ENCODE measurements at places on chromosomes 2 and 18.

DNA sequence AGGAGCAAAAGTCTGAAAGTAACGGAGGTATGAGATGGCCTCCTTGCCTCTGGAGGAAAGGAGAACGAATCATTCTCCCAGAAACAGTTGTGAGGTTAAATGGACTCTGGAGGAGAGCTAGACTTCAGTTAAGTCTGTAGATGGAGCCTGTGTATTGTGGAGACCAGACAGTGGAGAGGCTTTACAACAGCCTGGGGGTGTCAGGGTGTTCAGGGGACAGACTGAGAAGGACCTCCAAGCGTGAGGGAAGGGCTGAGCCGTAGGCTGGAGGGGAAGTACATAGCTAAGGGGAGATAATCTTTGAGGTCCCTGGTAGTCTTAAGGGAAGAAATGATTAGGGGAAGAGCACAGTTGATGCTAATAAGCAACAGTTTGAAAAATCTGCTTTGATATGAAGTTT lies 76.6 kb downstream of the GALNT1 start:
- DNase-seq = no peak

DNA sequence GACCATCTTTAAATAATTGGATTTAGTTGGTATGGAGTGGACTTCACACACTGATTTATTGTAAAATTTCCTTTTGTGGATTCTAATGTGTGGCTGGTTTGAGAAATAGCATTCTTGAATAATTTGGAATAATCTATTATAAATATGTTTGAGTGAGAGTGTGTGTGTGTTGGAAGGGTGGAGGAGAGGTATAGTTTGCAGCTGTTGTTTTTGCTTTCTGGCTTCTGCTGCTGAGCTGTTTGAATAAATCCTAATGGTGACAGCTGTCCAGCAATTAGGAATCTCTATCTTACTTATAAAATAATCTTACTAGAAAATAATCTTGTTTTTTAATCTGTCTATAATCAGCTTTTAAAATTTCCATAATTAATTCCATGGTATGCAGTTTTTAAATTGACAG lies 1283.0 kb upstream of the CDH2 start:
- no peak for DNase-seq

- no peak for DNase-seq
Measured at GRCh38 chr2:174641168-174641567, 43.6 kb upstream of the WIPF1 start.

- DNase-seq = no peak
Measured at GRCh38 chr2:3311601-3312000, 66.0 kb downstream of the EIPR1 start.

- DNase-seq = no peak
Measured at GRCh38 chr2:143856978-143857377, 662.9 kb downstream of the ZEB2 start.

GRCh38 chr2:73611193-73611592 lies 31.0 kb downstream of the NAT8 start:
- DNase-seq = no peak

GRCh38 chr18:26089293-26090129 lies 902 bp downstream of the SS18 start:
- DNase-seq = no peak

- no peak for DNase-seq
Measured at GRCh38 chr2:24779116-24779515, 14.1 kb downstream of the PTRHD1 start.

DNA sequence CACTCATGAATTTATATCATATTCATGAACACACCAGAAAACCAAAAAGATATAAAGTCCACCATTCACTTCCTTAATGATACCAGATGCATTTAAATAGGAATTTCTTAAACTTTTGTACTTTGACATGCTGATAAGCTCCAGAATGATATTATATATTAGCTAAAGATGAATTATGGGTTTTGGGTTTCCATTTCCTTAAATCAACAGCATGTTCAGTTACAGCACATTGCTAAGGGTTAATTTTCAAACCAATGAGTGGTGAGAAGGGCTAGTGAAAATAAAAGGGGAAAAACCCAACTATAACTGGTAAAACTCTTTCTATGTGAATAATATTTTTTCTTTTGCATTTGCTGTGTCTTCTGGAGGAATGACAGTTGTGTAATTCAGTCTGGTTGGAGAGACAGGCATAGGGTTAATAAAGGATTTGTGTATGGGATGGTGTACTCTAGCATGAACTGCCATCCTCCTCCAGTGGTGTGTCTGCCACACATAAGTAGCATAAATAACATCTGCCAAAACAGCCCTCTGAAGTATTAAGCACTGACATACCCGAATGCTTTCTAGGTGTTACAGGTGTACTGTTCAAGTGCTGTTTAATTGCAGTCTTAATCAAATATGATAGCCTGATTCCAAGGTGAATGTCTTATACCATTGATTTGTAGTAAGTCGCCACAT lies 19.3 kb upstream of the CPS1 start:
- DNase-seq = no peak

DNA sequence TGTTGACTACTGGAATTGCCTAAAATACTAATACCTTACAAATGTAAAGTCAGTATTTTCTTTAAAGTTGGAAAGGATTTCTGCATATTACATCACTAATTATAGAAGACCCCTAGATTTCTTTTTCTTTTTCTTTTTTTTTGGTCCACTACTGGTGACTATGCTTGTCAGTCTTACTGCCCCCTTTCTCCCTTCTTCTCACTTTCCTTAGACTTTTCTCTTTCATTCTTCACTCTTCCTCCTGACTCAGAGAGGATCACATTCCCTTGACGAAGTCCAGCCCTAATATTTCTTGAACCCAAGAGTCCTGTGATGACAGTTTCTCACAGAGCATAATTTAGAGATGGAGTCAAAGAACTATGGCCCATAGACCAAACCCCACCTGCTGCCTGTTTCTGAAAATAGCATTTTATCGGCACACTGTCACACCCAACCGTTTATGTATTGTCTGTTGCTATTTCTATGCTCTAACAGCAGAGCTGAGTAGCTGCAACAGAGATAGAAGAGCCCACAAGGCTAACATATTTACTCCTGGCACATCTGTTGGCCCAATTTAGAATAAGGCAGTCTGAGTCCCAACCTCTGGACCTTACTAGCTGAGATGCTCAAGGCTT lies 40.6 kb upstream of the RIOK3 start:
- no peak for DNase-seq

GRCh38 chr2:203637471-203638167 lies 68.8 kb upstream of the CD28 start:
- no peak for DNase-seq

- no peak for DNase-seq
Measured at GRCh38 chr2:48482769-48483168, 47.2 kb upstream of the STON1 start.

DNA sequence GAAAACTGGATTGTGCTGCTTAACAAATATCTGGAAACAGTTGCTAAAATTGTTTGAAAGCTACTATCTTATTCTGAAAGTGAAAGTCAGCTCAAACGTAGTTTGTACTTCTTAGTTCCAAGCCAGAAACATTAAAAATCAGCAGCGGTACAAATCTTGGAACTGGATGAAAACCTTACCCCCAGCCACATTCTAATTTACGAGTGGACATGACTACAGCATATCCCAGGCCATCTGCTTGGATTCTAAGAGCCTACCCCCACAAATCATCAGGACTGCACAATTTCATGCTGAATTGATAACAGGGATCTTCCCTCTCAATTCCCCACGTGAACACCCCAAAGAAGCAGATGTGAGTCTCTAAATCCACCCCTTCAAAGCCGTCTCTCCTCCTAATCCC lies 158.7 kb upstream of the NCKAP5 start:
- DNase-seq = no peak

DNA sequence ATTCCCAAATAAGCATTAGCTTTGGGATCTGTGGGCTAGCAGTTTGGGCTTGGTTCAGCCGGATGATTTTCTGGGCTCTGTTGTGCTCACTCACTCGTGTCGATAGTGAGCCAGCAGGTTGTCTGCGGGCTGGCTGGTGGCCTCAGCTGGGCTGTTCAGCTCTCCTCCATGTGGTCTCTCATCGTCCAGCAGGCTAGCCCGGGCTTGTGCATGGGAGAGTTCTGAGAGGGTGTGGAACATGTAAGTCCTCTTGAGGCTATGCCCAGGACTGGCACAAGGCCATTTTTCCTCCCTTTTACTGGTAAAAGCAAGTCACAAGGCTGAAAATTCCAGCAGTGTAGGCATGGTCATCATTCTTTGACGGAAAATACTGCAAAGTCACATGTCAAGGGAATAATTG lies 38.5 kb downstream of the NTSR2 start:
- no peak for DNase-seq

DNA sequence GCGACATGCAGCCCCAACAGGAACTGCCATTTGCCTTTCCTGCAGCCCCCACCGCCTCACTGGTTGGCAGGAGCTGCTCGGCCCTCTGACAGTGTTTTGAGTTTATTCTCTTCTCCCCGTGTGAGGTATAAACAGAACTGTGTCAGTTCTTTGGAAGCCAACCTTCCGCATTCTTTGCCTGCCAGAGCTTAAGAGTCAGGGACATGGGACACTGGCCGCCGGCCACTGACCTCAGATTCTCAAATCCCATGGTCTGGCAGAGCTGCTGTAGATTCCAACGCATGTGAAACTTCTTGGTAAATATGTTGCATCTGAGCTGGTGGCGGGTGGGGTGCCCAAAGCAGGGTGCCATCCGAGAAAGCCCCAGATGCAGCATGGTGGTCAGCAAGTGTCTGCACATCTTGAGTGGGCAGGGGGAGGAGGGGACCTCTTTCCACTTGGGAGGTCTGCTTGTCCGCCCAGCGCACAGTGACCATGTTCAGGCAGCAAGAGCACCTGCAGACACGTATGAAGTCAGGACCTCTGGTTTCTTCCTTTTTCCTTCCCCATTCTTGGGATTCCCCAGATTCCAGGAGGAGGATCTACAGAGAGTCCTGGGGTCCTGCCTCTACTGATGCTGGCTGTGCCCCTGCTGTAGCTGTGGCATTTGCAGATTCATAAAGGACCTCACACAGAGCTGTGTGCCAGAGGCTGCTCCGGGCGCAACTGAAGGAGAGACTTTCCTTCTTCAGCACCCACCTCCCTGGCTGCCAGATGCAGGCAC lies 23.8 kb downstream of the ASB18 start:
- DNase-seq = no peak

GRCh38 chr2:106189764-106190468 lies 4.2 kb downstream of the UXS1 start:
- no peak for DNase-seq

- no peak for DNase-seq
Measured at GRCh38 chr2:131121464-131121863, 16.3 kb downstream of the PLEKHB2 start.

- peak; percentile 87 for DNase-seq
Measured at GRCh38 chr2:39938035-39938835, 159.2 kb upstream of the THUMPD2 start.

DNA sequence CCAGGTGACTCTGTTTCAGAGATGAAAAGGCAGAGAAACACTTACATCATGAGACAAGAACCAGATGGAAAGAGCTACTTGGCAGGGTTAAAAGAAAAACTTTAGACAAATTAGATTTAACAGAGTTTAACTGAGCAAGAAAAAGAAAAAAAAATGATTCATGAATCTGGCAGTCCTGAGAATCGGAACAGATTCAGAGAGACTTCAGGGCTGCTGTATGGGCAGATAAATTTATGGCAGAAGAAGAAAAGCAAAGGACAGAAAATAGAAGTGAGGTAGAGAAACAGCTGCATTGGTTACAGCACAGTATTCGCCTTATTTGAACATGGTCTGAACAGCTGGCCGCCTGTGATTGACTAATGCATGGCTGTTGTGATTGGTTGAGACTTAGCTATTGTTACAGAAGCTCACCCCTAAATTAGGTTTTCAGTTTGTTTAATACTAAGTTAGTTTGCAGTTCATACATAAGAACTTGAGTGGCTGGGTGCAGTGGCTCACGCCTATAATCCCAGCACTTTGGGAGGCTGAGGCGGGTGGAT lies 43.0 kb upstream of the RHOB start:
- no peak for DNase-seq

- no peak for DNase-seq
Measured at GRCh38 chr18:48838921-48839818, 111.6 kb downstream of the SMAD7 start.

- DNase-seq = no peak
Measured at GRCh38 chr18:37422596-37422995, 143.0 kb downstream of the CELF4 start.

- DNase-seq = no peak
Measured at GRCh38 chr2:10303181-10303693, 533 bp downstream of the HPCAL1 start.

DNA sequence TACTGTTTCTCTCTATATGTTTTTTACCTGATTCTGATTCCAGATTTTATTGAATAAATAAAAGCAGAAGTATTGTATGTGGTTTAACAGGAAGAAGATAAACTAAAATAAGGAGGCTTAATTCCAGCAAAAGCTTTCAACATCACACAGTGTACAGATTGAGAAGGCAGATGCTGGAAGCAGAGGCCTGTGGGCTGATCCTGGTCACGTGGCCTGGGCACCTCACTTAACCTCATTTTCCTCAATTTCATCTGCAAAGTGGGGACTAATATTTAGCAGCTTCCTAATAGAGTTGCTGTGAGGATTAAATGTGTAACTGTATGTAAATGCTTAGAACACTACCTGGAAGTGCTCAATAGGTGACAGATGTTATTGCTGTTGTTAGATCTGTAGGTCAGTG lies 58.0 kb downstream of the CDCA7 start:
- DNase-seq = no peak

GRCh38 chr2:3703757-3704355 lies 481 bp downstream of the DCDC2C start:
- DNase-seq = no peak

GRCh38 chr2:230129343-230129742 lies 60.6 kb upstream of the SLC16A14 start:
- no peak for DNase-seq

DNA sequence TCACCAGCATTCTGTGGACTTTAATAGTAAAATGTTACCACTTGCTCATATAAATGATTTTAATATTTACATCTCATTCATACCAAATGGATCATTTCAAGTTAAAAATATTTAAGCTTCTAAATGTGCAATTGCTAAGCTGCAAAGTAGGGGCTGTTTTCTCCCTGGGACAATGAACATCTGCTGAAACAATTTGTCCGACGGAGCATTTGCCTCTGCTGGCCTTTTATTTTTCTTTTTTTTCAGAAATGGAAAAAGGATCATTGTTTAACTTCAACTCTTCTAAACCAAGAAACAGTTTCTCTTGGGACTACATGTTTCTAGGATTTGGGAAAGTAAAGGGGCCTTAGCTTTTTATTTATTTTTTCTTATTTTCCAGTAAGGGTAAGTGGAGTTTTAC lies 43.8 kb upstream of the ITPRID2 start:
- DNase-seq = no peak
